ENCODE measurements at places on chromosomes 4 and X. TPM values are rescaled to one million over a fixed set of nuclear protein-coding genes. Genes with fewer than 3 reads are reported as not detected.

- DNase-seq = no peak
Measured at GRCh38 chrX:1076871-1077651, 135.4 kb downstream of the CRLF2 start.

JADE1 gene
- 53.4 TPM for total RNA-seq

DDX60 gene
- 12.5 TPM for total RNA-seq

CSAG2 gene
- not detected for total RNA-seq

Data from mesenteric fat pad (tissue), 1 donor.